ENCODE measurements at places on chromosomes 5 and 9. TPM values are rescaled to one million over a fixed set of nuclear protein-coding genes. Genes with fewer than 3 reads are reported as not detected.

Gene PCDH12
- total RNA-seq = not detected

DNA sequence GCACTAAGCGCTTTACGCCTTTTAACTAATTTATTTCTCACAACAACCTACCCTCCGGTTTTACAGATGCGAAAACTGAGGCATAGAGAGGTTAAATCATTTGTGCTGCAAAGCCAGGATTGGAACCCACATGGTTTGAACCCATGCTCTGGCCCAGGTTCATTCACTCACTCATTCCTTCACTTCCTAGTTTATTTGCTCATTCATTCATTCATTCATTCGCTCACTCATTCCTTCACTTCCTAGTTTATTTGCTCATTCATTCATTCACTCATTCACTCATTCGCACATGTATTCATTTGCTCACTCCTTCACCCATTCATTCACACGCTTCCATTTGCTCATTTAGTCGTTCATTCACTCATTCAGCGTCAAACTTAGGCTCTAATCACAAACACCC, 29.4 kb downstream of the NEURL1B start:
- DNase-seq = no peak

DNA sequence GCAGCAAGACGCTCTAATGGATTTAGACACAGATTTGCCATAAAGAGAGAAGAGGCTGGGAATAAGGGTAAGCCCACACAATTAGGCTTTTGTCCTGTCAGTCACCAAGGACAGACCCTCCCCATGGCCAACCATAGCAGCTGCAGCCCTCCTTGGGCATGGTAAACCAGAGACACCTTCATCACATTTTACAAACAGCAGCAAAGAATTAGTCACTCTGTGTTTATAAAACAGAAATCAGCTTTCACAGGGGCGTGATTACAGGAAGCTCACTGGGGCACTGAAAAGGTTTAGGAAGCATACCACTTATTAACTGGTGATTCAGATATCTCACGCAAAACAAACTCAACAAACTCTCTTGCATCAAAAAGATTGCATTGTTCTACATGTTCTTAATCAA, 37.3 kb upstream of the ZNF622 start:
- DNase-seq = no peak

DNA sequence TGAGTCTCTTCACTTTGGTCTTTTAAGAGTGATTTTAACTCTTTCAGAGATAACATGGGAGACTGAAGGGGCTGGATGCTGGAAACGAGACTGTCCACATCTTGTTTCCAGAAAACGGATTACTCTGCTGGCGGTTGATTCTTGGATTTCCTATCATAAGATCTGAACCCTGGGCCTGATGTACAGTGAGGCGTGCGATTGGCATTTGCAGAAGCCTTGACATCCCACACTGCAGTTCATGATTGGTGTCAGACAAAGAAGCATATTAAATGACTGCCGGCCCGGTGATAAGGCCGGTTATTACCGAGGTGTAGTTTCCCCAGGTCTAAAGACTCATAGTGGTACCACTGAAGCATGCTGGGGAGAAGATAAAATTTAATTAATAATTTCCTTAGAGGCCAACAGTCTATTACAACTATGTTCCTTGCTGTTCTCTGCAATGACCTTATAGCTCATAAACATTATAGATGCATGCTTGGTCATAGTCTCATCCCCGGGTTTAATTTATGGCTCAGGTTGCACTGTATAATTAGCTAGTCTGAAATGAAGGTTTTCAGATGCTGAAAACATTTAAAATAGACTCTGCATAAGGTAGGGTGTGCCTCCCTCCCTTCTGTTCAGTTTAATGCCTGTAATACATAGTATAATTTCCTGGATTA, 99.2 kb downstream of the PPP2R2B start:
- DNase-seq = no peak

DNA sequence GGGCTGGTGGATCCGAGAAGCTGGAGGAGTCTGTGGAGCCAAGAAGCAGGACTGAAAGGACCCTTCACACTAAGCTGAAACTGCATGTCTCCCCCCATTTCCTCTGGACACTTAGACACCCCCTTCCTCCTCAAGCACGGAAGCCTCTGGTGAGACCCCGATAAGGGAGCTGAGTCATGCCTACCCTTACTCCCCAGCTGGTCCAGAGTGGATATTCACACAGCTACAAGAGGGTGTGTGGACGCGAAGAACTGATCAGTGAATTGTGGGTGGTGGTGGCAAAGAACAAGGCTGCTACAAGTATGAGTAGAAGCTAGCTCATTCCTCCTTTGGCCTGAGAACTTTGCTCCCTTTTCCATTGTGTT, 4.3 kb downstream of the TLN1 start:
- DNase-seq = no peak

Data from myocyte (in vitro differentiated cells).